H1 (cell line): ENCODE measurements at places on chromosomes 11 and 22. TPM values are rescaled to one million over a fixed set of nuclear protein-coding genes. Genes with fewer than 3 reads are reported as not detected.

DNA sequence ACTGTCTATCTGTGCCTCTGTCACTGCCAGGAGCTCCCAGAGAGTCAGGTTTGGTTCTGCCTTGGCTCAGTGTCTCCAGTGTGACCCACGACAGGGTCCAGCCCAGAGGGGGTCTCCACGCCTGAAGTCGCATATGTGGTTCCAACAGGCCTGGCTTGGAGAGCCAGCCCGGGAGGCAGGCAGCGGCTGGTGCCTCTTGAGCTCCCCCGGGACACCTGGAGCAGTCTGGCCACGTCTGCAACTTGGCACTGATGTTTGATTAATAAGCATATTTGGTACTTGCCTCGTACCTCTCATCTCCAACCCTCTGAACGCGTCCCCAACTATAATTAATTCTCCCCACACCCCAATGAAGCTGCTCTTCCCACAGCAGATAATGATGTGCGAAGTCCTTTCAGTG is 31.7 kb upstream of the SHISAL1 start:
- H3K27ac ChIP-seq = no peak overlapping the region
- H3K36me3 ChIP-seq = no peaks in the 10 kb centered on the region
- no peaks in the 10 kb centered on the region for H3K27me3 ChIP-seq
- H3K4me3 ChIP-seq = no peak overlapping the region

DNA sequence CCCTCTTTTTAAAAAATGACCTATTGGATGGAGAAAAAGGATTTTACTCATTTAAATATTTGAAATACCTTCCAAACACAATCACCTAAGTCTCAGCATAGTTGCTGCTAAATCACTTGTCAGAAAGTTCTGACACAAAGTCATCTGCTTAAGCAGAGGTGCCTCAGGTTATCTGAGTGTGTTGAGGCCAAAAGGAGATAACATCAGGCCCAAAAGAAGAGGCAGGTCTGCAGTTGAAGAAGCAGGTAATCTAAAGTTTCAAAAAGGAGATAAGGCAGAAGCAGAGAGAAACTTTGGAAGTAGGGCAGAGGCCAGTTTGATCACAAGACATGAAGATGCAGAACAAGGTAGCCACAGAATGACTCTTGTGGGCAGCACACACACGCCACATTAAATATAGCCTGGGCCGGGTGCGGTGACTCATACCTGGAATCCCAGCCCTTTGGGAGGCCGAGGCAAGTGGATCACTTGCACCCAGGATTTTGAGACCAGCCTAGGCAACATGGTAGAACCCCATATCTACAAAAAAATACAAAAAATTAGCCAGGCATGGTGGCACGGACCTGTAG is 175.7 kb upstream of the API5 start:
- H3K27ac ChIP-seq = no peak overlapping the region
- H3K4me3 ChIP-seq = no peak overlapping the region
- H3K4me1 ChIP-seq = no peaks in the 10 kb centered on the region
- no peak for DNase-seq

- no peak for DNase-seq
- no peak overlapping the region for H3K4me3 ChIP-seq
- H3K27ac ChIP-seq = no peak overlapping the region
- peaks cover 1% of the 10 kb centered on the region; the same call in 1 of the 2 replicates for H3K4me1 ChIP-seq
These were observed 17.8 kb downstream of the FADD start for GRCh38 chr11:70220920-70221319.

GRCh38 chr11:29159552-29160465 is 857.0 kb downstream of the KCNA4 start:
- H3K27me3 ChIP-seq = no peaks in the 10 kb centered on the region
- no peaks in the 10 kb centered on the region for H3K4me1 ChIP-seq
- H3K4me3 ChIP-seq = no peak overlapping the region

DNA sequence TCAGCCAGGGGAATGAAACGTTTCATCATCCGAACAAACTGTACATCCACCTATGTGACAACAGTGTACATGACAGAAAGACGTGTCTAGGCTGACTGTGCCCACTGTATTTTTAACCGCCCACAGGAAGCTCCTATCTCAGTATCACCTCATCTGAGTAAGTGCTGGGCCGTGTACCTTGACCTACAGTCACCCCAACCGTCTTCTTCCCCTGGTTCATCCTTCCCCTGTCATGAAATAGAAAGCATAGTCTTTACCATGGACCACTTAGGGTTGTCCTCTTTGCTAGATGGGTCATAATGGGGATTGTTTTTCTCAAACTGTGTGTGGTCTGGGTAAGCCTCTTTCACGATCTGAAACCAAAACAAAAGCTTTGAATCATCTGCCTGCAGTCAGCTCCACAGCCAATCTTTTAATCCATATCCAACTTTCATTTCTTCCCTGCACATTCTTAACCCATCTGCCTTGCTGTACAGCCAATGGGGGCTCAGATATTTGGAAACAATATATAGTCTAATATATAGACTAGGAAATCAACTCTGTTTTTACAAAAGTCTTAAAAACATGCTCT is 4.2 kb downstream of the THYN1 start:
- 0 out of 2 replicates have a peak, but pooled peaks cover 7% of the 10 kb centered on the region for H3K4me1 ChIP-seq
- no peak for DNase-seq
- H3K27me3 ChIP-seq = no peaks in the 10 kb centered on the region

GRCh38 chr11:65060913-65061408 is 2.6 kb upstream of the NAALADL1 start:
- H3K27me3 ChIP-seq = no peaks in the 10 kb centered on the region; the same call in 1 of the 2 replicates
- no peaks in the 10 kb centered on the region for H3K4me1 ChIP-seq
- H3K4me3 ChIP-seq = no peak overlapping the region
- H3K27ac ChIP-seq = no peak overlapping the region
- no peaks in the 10 kb centered on the region for H3K36me3 ChIP-seq

DNA sequence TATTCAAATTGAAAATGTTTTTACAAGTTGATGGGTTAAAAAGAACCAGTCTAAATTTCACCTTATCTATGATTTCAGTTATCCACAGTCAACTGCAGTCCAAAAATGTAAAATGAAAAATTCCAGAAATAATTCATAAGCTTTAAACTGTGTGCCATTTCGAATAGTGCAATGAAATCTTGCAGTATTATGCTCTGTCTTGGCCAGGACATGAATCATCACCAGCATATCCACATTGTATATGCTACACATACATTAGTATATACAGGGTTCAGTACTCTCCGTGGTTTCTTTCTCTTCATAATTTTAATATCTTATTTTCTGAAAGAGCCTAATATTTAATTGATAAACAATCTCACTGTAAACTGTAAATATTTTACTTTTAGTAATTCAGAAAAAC is 45.9 kb downstream of the ARHGAP32 start:
- H3K36me3 ChIP-seq = no peaks in the 10 kb centered on the region
- no peak overlapping the region for H3K27ac ChIP-seq
- DNase-seq = no peak
- no peaks in the 10 kb centered on the region; the same call in 1 of the 2 replicates for H3K4me1 ChIP-seq

- H3K4me1 ChIP-seq = no peaks in the 10 kb centered on the region
- H3K4me3 ChIP-seq = no peak overlapping the region
- H3K27ac ChIP-seq = no peak overlapping the region
- DNase-seq = no peak
These were observed 12.4 kb upstream of the SCARF2 start for GRCh38 chr22:20449819-20450550.

DNA sequence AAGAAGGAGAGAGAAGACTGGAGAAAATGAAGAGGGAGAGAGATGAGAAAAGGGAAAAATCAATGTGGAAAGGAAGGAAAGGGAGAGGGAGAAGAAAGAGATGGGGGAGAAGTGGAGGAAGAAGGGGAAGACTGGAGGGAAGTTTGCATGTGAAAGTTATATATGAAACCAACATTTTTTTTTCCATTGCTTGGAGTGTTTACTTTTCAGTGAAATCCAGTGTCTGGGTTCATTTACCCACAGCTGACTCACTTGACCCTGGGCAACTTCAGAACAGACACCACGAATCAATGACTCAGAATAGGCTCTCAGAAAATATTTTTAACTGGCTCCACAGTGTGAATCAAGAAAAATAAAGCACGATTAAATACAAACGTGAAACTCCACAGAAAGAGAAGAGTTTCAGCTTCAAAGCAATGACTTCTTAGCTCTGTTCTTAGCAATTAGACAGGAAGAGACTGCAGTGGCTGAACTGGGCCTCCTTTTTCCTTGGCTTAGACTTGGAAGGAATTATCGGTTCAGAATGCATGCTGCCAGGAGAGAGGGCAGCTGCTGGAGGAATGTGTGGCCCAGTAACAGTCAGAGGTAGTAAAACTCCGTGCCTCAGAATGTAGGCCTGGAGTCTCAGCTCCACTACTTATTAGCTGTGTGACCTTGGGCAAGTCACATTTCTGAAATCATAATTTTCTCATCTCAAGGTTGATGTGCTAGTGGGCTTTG is 237.5 kb downstream of the MIAT start:
- no peak for DNase-seq
- peaks cover 2% of the 10 kb centered on the region; the same call in 1 of the 2 replicates for H3K27me3 ChIP-seq
- H3K27ac ChIP-seq = no peak overlapping the region
- no peaks in the 10 kb centered on the region for H3K36me3 ChIP-seq

Gene CABP4
- 0.03 TPM in 1 of 2 replicates, not detected in the other for polyA plus RNA-seq

Gene SCO2
- 2.0 and 2.5 TPM in 2 replicates for polyA plus RNA-seq

Gene PRRG4
- 0.50 and 0.65 TPM in 2 replicates for polyA plus RNA-seq

Gene CWF19L2
- 1.1 and 2.2 TPM in 2 replicates for polyA plus RNA-seq

Gene IL17REL
- polyA plus RNA-seq = 0.15 and 0.17 TPM in 2 replicates

Gene CDCA5
- 39.2 and 53.7 TPM in 2 replicates for polyA plus RNA-seq
